Body of pancreas (tissue), 4 donors: ENCODE measurements at places on chromosomes 7 and 10.

GRCh38 chr10:4315551-4315950, 510.5 kb upstream of the AKR1E2 start:
- H3K27ac ChIP-seq = no peak overlapping the region
- no peaks in the 10 kb centered on the region for H3K27me3 ChIP-seq
- DNase-seq = no peak
- H3K4me1 ChIP-seq = no peaks in the 10 kb centered on the region
- no peaks in the 10 kb centered on the region for H3K36me3 ChIP-seq
- H3K4me3 ChIP-seq = no peak overlapping the region

- no peak for DNase-seq
- H3K4me1 ChIP-seq = no peaks in the 10 kb centered on the region
- no peaks in the 10 kb centered on the region for H3K36me3 ChIP-seq
- H3K27ac ChIP-seq = no peak overlapping the region
These were observed 266.8 kb upstream of the STEAP1 start for GRCh38 chr7:89887489-89887888.

DNA sequence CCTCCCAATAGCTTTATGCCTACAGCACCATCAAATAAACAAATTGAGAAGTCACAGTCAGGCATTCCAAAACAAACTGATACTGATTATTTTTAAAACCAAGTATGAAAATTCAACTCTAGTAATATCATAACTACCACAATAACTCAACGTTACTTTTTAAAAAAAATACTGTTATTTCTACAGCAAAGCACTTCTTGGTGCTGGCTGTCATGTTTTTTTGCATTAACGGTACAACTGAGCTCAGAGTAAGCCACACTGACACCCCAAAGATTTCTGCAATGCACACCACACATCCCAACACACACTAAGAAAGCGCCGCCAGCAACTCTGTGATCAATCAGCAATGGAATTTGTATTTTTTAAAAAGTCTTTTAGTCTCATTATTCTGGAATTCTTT, 113.6 kb downstream of the RNF32 start:
- no peak overlapping the region for H3K27ac ChIP-seq
- H3K4me3 ChIP-seq = no peak overlapping the region
- no peaks in the 10 kb centered on the region for H3K27me3 ChIP-seq
- no peak for DNase-seq
- H3K4me1 ChIP-seq = no peaks in the 10 kb centered on the region

DNA sequence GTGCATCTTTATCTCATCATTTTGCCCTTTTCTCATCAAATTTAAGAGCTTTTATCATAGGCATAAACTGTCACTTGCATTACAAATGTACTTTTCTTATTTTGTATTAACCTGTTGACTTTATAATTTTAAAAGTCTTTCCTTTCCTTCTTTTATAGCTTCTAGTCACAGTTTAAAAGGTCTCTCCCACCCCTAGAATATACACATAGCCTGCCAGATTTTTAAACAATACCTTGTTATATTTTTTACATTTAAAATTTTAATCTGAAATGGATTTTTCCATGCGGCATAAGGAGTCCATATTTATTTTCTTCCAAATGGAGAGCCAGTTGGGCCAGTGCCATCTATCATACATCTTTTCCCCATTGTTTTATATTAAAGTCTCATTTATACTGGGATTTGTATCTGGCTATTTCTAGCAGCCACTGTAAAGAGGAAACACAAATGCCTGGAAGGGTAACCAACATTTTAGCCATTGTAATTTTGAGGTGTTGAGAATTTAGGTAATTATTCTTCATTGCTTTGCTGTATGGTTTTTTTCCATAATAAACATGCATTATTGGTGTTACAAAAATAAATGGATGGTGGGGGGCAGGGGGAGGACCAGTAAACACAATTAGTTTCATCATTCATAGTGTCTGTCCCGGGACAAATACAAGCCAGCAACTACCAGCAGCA, 92.8 kb downstream of the CCDC71L start:
- H3K4me1 ChIP-seq = peaks cover 11% of the 10 kb centered on the region
- no peak overlapping the region for H3K4me3 ChIP-seq
- H3K27me3 ChIP-seq = no peaks in the 10 kb centered on the region

DNA sequence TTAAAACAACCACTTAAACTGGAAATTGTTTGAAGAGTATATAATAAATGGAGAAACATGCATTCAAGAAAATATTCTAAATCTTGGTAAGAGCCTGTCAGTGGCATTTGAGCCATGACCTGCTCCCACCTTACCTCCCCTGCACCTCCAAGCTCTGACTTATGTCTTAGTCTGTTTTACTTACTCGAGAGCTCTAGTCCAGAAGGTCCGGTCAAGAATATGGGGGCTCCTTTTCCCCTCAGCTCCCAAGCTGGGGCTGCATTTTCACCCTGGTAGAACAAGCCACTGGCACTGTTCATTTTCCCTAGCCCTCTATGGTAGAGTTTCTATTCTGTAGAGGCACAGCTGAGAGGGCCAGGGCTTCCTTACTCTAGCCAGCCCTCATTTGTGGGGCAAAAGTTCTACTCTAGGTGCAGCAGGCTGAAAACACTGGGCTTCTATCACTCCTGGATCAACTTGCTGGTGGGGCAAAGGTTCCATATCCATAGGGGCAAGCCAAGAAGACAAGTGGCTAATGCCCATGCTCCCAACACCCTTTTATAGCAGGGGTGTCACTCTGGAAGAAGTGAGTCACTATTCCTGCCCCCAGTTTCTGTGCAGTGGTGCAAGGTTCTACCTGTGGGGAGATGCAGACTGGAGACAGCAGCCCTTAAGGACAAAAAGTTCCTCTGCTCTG, 40.6 kb downstream of the ZNF438 start:
- no peak for DNase-seq
- H3K27me3 ChIP-seq = no peaks in the 10 kb centered on the region
- H3K27ac ChIP-seq = no peak overlapping the region

DNA sequence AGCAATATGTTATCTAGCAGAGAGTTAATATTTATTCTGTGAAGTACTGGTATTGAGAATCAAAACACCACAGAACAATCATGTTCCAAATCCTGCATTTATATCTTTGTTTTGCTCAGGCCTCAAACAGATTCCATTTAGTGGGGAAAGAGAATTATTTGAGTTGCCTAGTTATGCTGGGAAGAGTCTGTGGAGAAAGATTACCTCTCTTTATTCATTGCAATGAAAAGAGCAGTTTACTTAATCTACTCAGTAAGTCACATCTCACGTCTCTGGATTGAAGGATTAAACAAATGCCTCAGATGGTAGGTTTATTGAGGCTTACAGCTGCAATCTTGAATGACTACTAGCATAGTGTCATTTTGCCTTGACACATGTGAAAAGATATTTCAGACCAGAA, 76.4 kb downstream of the RUNDC3B start:
- no peak for DNase-seq
- H3K27me3 ChIP-seq = no peaks in the 10 kb centered on the region
- H3K27ac ChIP-seq = no peak overlapping the region
- H3K4me3 ChIP-seq = no peak overlapping the region
- no peaks in the 10 kb centered on the region for H3K4me1 ChIP-seq
- no peaks in the 10 kb centered on the region for H3K36me3 ChIP-seq

GRCh38 chr7:88226886-88227516, 7.2 kb upstream of the SRI start:
- peak; percentile 77 for DNase-seq
- peak overlapping the region; percentile 59 for H3K27ac ChIP-seq
- peaks cover 35% of the 10 kb centered on the region for H3K4me1 ChIP-seq
